ENCODE measurements at places on chromosomes 5 and 9. TPM values are rescaled to one million over a fixed set of nuclear protein-coding genes. Genes with fewer than 3 reads are reported as not detected.

DNA sequence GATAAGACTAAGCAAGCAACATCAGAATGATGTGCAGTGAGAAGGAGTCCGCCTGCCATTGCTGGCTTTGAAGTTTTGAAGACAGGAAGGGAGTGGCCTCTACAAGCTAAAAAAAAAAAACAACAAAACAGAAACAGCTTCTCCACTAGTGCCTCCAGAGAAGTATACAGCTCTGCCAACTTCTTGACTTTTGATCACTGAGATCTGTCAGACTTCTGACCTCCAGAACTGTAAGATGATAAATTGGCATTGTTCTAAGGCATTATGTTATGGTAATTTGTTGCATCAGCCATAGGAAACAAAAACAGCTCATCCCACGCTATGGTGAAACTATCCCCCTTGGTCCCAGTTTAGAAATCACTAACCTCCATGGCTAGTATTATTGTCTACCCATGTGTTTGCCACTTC is 131.0 kb upstream of the VCAN start:
- H3K36me3 ChIP-seq, result no peaks in the 10 kb centered on the region
- no peaks in the 10 kb centered on the region for H3K27me3 ChIP-seq
- no peak overlapping the region for H3K4me3 ChIP-seq
- no peaks in the 10 kb centered on the region for H3K4me1 ChIP-seq
- no peak for DNase-seq
- no peak overlapping the region for H3K27ac ChIP-seq

DNA sequence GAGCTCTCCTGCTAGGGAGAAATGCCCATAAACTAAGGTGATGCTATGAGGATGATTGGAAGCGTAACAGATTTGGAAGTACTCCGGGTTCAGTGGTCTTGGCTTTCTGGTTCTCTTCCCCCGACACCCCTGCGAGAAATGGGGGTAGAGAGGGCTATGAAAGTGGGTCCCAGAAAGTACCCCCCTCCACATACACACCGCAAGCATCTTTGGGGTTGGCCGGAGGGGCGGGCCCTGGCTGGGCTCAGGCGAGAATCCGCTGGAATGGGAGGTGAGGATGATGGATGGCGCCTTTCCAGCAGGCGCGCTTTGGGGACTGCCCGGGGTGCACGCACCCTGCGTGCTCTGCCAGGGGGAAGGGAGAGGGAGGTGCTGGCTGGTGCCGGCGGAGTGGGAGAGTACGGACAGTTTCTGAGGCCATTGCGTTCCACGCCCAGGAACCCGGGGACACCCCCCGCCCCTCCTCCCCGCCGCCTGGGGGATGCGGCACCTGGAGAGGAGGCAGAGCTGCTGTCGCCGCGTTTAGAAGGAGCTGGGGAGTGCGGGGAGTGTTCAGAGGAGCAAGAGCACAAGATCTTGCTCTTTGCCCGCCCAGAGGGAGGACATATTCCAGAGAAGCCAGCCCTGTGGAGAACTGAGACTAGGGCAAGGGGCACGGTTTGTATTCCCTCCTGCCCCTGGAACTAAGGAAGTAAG is 1.9 kb downstream of the PCSK5 start:
- no peaks in the 10 kb centered on the region for H3K36me3 ChIP-seq
- DNase-seq, result no peak

- H3K4me3 ChIP-seq, result no peak overlapping the region
- peaks cover 2% of the 10 kb centered on the region for H3K36me3 ChIP-seq
- no peaks in the 10 kb centered on the region for H3K27me3 ChIP-seq
- no peak for DNase-seq
Observed at GRCh38 chr9:36127652-36128244, 8.8 kb upstream of the GLIPR2 start.

Gene FAM78A
- 6.2 TPM for total RNA-seq

- no peaks in the 10 kb centered on the region for H3K36me3 ChIP-seq
- no peaks in the 10 kb centered on the region for H3K4me1 ChIP-seq
- no peak overlapping the region for H3K27ac ChIP-seq
- H3K27me3 ChIP-seq, result no peaks in the 10 kb centered on the region
- no peak for DNase-seq
Observed at GRCh38 chr5:29414681-29415080, 1778.8 kb upstream of the CDH6 start.

DNA sequence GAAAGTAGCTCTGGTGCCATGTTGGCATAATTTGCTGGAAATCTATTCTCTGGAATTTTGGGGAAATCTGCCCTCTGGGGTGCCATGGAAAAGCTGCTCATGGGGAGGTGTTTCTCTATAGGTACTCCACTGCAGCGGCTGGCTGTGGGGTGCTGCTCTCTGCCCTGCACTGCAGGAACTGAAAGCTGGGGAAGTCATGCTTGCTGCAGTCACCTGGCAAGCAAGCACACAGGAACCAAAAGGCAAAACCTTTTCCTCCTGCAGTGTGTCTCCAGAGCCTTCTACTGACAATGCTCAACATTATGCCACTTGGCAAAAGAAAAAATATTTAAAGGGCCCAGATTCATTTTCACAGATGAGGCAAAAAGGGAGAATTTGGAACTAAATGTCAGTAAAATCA is 25.8 kb upstream of the CARNMT1 start:
- H3K36me3 ChIP-seq, result no peaks in the 10 kb centered on the region
- H3K4me3 ChIP-seq, result no peak overlapping the region
- H3K27me3 ChIP-seq, result no peaks in the 10 kb centered on the region
- H3K27ac ChIP-seq, result no peak overlapping the region

- no peak overlapping the region for H3K27ac ChIP-seq
- H3K4me3 ChIP-seq, result no peak overlapping the region
- H3K4me1 ChIP-seq, result peaks cover 16% of the 10 kb centered on the region
- no peaks in the 10 kb centered on the region for H3K27me3 ChIP-seq
- H3K36me3 ChIP-seq, result no peaks in the 10 kb centered on the region
Observed at GRCh38 chr9:92328225-92328624, 2.5 kb downstream of the CENPP start.

Gene OMD
- 36.2 TPM for total RNA-seq

Gene TMEM252
- total RNA-seq, result not detected

- DNase-seq, result no peak
- no peak overlapping the region for H3K27ac ChIP-seq
- H3K4me3 ChIP-seq, result no peak overlapping the region
- no peaks in the 10 kb centered on the region for H3K36me3 ChIP-seq
- H3K4me1 ChIP-seq, result no peaks in the 10 kb centered on the region
Observed at GRCh38 chr5:83099445-83099844, 22.1 kb downstream of the XRCC4 start.

DNA sequence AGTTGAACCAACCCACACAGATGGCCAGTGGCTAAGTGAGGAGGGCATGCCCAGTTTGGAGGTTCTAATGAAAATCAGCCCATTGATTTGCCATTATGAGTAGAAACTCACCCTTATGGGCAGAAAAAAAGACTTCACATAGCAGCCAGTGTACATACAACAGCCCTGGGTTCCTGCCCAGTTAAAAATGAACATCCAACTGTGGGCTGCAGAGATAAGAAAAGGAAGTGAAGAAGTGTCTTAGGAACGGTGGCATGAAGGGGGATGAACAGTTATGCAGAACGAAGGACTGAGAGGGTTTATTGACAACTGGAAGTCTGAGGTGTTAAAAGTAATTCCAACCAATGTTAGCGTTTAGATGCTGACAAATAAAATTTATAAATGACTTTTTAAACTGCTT is 118.4 kb downstream of the MARCHF3 start:
- H3K36me3 ChIP-seq, result peaks cover 11% of the 10 kb centered on the region
- no peak overlapping the region for H3K27ac ChIP-seq
- H3K4me1 ChIP-seq, result no peaks in the 10 kb centered on the region
- no peak for DNase-seq
- H3K27me3 ChIP-seq, result no peaks in the 10 kb centered on the region

DNA sequence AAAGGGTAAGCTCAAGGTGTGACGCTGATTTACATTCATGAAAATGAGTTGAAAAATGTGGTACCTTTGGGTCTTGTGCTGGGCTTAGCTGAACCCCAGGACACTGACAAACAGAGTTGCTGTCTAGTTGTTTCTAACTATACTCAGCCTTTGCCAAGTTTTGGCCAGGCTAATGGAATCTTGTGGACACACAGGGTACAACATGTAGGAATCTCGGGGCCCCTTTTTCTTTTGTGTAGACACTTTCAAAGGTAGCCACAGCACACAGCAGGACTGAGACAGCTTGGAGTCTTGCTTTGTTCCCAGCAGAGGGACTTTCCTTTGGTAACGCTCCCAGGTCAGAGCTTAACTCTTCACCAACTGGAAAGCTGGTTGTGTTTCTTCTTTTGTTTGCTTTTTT is 7.8 kb downstream of the LIX1 start:
- no peaks in the 10 kb centered on the region for H3K4me1 ChIP-seq
- H3K36me3 ChIP-seq, result no peaks in the 10 kb centered on the region
- no peak overlapping the region for H3K27ac ChIP-seq
- no peaks in the 10 kb centered on the region for H3K27me3 ChIP-seq
- DNase-seq, result no peak

DNA sequence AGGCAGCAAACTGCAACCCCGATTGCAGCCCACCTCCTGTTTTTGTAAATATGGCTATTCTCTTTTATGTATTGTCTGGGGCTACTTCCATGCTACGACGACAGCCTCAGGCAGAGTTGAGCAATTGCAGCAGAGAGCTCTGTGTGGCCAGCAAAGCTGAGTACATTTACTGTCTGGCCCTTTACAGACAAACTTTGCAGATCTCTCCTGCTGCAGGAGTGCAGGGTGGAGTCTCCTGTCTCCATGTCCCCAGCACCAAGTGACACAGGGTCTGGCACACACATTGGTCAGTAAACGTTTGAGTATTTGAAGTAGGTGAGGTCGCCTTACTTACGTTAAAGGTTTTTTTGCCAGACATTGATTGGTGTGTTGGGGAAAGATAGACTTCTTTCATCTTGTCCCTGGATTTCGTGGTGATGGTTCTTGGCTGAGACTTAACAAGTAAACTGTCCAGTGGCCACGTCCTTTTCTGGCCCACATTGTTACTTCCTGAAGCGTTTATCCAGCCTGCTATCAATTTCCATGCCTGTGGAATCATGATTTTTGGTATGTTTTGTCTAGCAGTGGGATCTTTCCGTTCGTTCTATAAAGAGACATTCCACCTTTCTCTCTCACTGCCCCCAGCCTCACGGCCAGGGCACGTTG is 27.2 kb downstream of the PRRC2B start:
- H3K4me3 ChIP-seq, result no peak overlapping the region
- DNase-seq, result no peak
- no peak overlapping the region for H3K27ac ChIP-seq
- H3K4me1 ChIP-seq, result peaks cover 30% of the 10 kb centered on the region
- H3K36me3 ChIP-seq, result no peaks in the 10 kb centered on the region

GRCh38 chr5:156475182-156476157 is 148.5 kb downstream of the SGCD start:
- H3K4me1 ChIP-seq, result peaks cover 2% of the 10 kb centered on the region
- peak; percentile 65 for DNase-seq
- no peaks in the 10 kb centered on the region for H3K27me3 ChIP-seq
- H3K27ac ChIP-seq, result no peak overlapping the region

Gene CTSV
- total RNA-seq, result not detected

DNA sequence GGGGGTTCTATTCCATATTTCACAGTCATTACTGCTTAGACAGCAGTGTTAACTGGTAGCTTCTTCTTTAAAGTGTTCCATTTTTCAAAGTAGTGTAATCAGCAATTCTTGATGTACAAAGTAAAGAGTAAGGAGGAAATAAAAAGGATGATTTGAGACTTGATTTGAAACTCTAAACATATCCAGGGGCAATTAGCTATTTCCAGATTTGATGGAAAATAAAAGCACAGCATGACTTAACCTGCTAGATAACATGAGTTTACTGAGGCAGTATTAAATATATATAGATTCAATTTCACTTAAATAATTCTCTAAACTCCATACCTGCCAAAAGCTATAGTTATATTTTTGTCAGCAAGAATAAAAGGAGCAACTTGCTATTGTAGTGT is 29.8 kb downstream of the NR2F1 start:
- no peaks in the 10 kb centered on the region for H3K36me3 ChIP-seq
- H3K27me3 ChIP-seq, result peaks cover 26% of the 10 kb centered on the region

DNA sequence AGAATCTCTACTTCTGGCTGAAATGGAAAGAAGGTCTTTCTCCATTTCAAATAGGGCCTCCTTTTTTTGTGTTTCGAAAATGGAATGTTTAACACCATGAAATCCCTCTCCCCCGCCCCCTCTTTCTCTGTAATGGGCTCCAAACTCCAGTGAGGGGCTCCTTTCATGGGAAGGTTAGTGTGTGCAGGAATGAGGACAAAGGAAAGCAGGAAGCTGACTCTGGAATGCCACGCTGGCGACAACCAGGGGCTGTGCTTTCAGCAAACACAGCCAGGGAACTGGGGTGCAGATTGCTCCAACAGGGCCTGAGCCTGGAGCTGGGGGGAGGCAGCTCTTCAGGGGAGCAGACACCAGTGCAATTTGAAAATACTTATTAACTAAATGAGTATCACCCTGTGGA is 82.8 kb downstream of the CRB2 start:
- H3K27ac ChIP-seq, result no peak overlapping the region
- peaks cover 35% of the 10 kb centered on the region for H3K36me3 ChIP-seq
- peak; percentile 31 for DNase-seq

Gene PPIC
- total RNA-seq, result 29.3 TPM

DNA sequence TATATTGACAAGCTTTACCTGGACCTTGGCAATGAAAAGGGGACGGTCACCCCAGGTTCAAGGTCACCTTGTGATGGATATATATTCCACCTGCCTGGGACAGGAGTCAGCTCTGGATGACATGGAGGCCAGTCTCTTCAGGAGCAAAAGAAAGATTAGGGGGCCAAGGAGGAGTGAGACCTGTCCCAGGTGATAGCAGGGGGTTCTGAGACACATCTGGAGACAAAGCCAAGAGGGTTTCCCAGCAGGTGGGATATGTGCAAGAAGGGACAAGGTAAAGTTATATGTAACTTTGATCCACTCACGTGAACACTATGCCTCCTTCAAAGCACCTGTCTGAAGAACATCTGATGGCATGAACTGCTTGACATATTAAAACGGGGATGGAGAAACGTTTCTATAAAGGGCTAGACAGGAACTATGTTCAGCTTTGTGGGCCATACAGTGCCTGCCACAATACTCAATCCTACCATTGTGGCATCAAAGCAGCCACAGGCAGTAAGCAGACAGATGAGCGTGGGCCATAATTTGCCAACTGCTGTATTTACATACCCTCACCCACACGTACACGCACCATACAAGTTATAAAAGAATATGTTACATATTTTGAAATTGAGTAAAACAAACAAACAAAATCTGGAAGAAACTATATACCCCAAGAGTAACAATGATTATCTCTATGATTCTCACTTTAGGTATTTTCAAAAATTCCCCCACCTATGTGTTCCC is 62.9 kb upstream of the ZNF622 start:
- no peaks in the 10 kb centered on the region for H3K36me3 ChIP-seq
- DNase-seq, result no peak
- no peak overlapping the region for H3K27ac ChIP-seq
- no peaks in the 10 kb centered on the region for H3K27me3 ChIP-seq
- no peak overlapping the region for H3K4me3 ChIP-seq
